Dermis blood vessel endothelial cell (primary cell): ENCODE measurements at places on chromosomes 6 and 20. TPM values are rescaled to one million over a fixed set of nuclear protein-coding genes. Genes with fewer than 3 reads are reported as not detected.

- peak; percentile 39 for DNase-seq
Observed at GRCh38 chr6:153215242-153215641, 84.2 kb upstream of the RGS17 start.

DNA sequence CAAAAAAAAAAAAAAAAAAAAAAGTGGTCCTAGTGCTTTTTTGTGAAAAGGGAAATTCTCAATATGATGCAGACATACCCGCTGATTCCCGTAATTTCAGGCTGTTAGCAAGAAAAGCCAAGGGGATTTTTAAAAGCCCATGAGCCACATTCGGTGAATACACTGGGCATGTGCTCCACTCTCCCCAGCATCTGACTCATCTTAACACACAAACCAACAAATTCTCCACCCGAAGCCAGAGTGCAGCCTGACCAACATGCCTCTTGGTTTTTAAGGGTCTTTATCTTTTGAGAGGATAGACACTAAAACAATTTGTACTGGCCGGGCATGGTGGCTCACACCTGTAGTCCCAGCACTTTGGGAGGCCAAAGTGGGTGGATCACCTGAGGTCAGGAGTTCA is 45.5 kb upstream of the CD83 start:
- no peak for DNase-seq

The DAAM2 gene
- total RNA-seq, result 0.14 and 0.34 TPM in 2 replicates

GRCh38 chr6:108974201-108974600 is 120.4 kb downstream of the SESN1 start:
- no peak for DNase-seq

GRCh38 chr20:31260326-31260932 is 3.0 kb downstream of the DEFB115 start:
- DNase-seq, result peak; percentile 39

DNA sequence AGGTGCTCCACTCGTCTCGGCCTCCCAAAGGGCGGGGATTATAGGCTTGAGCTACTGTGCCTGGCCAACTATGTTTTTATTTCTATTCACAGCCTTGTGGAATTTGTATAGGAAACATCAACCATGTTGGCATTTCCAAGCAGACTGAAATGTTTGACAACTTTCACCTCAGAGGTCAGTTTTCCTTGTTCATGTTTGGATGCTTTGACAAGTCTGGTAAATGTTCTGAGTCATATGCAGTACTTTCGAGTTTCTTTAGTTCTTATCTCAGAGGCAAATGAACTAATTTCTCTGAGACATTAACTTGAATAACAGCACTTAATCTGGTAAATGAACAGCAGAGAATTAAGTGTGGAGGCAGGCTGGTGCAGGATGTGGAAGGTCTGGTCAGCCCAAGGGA is 373.4 kb upstream of the SYNCRIP start:
- no peak for DNase-seq

The BHLHE23 gene
- total RNA-seq, result not detected in 2 replicates

- no peak for DNase-seq
Observed at GRCh38 chr6:42726026-42726425, 3.6 kb upstream of the PRPH2 start.

GRCh38 chr6:11009353-11009752 is 34.8 kb downstream of the ELOVL2 start:
- peak; percentile 28 for DNase-seq

- DNase-seq, result no peak
Observed at GRCh38 chr20:24948939-24949679, at the start of gene CST7. Gene CST7, plus strand, starts transcription at chr20:24949269. Its CDS starts 237 bp downstream, at chr20:24949506.

The DPPA5 gene
- total RNA-seq, result not detected in 2 replicates

GRCh38 chr20:63701329-63702035 is 5.0 kb downstream of the TNFRSF6B start:
- no peak for DNase-seq

DNA sequence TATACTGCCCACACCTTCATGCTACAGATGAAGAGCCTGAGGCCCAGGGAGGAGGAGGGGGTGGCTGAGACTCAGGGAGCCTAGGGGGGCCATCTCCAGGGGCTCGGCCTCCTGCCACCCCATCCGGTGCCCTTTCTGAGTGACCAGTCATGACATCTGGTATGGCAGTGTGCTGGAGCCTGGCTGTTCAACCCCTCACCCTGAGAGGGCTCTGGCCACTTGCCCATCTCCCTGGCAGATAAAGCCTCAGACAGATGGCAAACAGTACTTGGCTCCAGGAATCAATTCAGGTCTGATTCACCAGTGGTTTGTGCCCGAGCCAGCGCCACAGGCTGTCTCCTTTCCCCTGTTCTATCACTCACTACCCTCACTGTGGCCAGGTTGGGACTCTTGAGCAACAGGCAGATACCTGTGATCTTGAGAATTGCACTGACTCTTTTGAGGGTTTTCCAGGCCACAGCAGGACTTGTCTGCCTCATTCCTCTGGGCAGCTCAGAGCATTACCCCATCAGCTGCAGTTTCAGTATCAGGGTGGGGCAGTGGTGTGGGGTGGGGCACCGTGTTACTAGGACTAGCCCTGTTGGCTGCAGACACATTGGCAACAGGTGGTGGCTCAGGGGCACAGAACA is 22.8 kb downstream of the SRSF3 start:
- DNase-seq, result peak; percentile 46
